Panc1 (cell line): ENCODE measurements at places on chromosomes 7 and 10. TPM values are rescaled to one million over a fixed set of nuclear protein-coding genes. Genes with fewer than 3 reads are reported as not detected.

Gene HTR5A
- total RNA-seq: not detected

Gene ANK3
- total RNA-seq: 2.5 TPM

Gene LLCFC1
- total RNA-seq: not detected

Gene PRLHR
- total RNA-seq: not detected
